ENCODE measurements at places on chromosomes 16 and 17.

GRCh38 chr16:57961538-57961937 lies 9.4 kb downstream of the CNGB1 start:
- DNase-seq: no peak

DNA sequence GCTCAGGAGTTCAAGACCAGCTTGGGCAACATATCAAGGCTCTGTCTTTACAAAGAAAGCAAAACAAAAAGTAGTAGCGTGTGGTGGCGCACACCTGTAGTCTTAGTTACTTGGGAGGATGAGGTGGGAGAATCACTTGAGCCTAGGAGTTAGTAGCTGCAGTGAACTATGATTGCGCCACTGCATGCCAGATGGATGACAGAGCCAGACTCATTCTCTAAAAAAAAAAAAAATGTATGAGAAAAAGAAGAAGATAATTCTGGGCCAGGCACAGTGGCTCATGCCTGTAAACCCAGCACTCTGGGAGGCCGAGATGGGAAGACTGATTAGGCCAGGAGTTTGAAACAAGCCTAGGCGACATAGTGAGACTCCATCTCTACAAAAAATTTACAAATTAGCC lies 28.5 kb downstream of the STAT5B start:
- DNase-seq: no peak

DNA sequence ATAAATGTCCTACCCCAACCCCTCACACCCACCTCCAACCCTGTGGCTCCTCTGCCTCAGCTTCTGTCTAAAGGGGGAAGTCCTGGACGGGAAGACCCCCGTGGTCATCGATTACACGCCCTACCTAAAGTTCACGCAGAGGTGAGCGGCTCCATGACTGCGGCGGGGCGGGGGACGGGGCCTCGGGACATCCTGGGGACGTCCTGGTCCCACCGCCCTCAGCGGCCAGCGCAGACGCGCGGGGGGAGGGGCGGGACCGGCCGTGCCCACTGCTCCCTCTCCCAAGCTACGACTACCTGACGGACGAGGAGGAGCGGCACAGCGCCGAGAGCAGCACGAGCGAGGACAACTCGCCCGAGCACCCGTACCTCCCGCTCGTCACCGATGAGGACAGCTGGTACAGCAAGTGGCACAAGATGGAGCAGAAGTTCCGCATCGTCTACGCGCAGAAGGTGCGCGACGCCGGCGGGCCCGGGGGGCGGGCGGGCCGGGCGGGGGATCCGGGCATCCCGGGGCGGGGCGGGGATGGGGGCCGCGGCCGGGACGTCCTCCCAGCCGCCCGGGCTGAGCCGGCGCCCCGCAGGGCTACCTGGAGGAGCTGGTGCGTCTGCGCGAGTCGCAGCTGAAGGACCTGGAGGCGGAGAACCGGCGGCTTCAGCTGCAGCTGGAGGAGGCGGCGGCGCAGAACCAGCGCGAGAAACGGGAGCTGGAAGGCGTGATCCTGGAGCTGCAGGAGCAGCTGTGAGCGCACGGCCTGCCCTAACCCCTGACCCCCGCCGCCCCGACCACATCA lies 6.7 kb downstream of the RUNDC3A start:
- peak; percentile 27 for DNase-seq

DNA sequence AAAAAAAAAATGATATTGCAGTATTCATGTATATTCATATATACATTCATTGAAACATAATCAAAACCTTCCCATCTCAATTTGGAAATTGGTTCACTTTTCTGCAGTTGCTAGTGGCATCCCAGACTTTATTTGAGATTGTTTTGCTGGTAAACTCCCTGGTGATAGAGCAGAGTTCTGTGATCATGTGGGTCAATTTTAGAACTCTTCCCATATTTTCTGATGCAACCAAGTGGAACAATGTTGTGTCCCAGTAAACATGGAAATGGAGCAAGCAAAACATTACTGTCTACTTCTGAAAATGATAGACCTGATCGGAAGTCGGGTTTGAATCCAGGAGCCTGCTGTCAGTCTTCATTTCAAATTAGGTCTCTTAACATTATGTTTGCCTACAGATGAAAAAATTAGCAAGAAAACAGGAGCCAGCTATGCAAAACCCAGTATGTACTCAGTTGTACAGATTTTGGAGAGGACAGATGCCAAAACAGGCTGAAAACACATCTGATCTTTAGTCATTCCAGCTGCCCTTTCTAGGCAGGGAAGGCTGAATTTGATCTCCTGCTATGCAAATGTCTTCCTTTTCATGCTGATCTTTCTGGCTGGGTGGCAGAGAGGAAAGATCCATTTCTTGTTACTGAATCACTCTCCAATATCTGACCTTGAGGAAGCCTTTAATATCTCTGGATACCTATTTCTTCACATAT lies 786.6 kb upstream of the SOX9 start:
- no peak for DNase-seq

DNA sequence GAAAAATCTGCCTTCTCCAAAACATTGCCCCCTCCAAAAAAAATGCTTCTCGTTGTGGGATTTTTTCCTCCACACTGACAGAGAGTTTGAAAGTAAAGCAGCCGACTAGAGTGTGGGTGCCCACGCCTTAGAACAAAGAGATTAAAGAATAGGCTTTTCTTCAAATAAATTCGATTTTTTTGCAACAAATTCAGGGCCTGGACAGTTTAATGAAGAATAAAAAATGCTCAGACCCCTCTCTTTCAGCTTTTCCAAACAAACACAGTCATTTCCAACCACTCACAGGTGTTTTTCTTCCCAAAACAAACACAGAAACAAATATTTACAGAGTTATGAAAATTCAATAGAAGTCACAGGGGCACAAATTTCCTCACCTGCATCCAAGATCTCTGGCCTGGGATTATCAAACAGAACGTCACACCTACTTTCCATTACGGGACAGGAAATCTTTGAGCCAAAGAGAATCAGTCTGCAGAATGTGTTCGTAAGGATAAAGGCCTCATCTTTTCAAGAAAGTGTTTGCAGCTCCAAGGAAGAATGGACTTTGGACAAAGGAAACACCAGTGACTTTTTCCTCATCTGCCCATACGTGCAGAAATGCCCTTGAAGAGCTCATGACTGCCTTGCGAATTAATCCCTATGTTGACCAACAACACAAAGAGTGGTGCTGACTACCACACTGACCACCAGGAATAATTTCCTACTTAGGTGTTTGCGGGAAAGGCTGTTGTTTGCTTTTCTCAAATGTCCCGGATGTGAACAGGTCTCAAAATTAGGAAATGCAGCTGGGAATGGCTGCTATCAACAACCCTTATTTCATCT lies 31.3 kb upstream of the TOX3 start:
- no peak for DNase-seq

All from stimulated activated CD4-positive, alpha-beta T cell treated with anti-CD3 and anti-CD28 coated beads, Interleukin-12 subunit alpha, Interleukin-12 subunit beta, amount 100 ng/mL, for 24 hours (primary cell).